ENCODE measurements at places on chromosomes 1 and 21.

GRCh38 chr1:53025034-53025768 lies 36.8 kb upstream of the PODN start:
- no peak for DNase-seq

DNA sequence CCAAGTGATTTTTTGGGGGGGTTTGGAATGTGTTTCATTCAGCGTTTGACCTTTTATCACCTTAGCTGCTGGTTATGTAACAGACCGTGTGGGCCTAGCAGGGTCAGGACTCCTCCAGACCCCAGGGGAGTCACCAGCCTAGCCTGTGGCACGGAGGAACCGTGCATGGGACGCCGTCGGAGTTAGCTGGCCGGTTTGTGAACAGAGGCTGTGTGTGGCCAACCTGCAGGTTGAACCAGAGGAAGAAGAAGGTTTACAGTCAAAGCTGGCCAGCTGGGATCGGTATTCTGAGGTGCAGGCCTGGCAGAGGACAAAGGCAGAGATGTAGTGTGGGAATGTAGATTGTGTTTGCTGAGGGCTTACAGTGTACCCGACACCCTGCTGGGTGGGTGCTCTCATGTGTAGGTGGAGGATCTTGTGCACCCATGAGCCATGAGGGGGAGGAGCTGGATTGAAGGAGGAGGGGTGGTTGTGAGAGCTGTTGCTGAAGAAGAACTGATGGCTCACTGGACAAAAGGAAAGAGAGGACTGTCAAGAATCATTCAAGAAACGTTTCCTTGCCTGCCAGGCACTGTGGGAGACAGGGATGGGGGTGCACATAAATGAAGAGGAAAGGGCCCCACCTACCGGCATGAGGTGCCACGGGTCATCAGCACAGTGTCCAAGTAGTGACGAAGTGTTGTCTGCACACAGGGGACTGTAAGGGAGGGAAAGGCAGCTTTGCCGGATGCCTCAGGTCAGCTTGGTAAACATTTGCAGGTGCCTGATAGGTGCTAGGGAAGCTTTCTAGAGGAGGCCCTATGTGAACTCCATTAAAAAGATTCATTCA lies 40.0 kb upstream of the PWP2 start:
- DNase-seq, result no peak

GRCh38 chr1:230112131-230112701 lies 45.2 kb downstream of the GALNT2 start:
- DNase-seq, result no peak

DNA sequence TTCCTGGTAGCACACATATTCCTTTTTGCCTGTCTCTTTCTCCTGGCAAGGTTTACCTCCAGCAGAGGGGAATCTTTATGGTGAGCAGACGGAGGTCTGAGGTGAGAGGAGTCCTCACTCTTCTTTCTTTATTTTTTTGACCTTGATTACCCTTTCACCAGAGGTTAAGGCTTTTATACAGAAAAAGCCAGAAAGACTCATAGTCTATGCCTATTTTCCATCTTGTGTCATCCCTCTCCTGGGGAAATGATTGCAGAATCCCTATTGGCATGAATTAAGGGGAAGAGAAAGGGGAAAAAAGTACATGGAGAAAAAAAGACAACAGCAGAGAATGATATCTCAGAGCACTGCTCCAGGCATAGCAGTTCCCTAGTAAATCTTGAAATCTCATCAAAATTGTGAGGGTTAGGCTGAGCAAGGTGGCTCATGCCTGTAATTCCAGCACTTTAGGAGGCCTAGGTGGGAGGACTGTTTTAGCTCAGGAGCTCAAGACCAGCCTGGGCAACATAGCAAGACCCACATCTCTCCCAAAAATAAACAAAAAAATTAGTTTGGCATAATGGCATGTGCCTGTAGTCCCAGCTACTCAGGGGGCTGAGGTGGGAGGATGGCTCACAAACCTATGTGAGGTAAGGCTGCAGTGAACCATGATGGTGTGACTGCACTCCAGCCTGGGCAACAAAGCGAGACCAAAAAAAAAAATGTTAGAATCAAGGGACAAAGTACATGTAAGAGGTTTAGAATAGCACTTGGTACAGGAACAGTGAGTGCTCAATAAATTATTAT lies 1.2 kb upstream of the XPR1 start:
- DNase-seq, result no peak

- no peak for DNase-seq
Measured at GRCh38 chr1:50967416-50968157, 2.5 kb upstream of the CDKN2C start.

DNA sequence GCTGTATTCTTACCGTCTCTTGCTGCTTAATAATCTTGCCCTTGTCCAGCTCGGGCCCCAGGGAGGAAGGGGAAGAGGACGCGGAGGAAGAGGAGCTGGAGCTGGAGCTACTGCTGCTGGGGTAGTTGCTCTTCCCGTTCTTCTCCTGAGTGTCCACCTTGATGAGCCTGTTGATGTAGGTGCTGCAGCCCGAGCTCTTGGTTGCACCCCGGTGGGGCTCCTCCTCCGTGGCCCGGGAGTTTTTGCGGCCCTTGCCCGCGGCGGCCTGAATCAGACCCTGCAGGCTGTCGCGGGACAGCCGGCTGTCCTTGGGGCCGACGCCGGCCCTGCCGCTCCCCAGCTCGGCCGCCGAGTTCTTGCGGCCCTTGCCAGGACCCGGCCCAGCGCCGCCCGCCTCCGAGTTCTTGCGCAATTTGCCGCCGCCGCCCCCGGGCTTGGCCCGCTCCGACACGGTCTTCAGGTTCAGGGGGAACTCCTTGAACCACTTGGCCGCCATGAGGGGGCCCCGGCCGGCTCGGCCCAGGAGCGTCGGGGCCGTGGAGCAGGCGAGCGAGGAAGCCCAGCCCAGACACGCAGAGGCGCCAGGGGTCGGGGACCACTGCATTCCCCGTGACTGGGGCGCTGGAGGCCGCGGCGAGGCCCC lies 475 bp upstream of the TDRD10 start:
- no peak for DNase-seq

GRCh38 chr1:174911606-174912005 lies 88.1 kb upstream of the CACYBP start:
- DNase-seq, result no peak

GRCh38 chr1:179175011-179175841 lies 54.3 kb downstream of the ABL2 start:
- DNase-seq, result no peak

Data from kidney epithelial cell (primary cell).